SK-N-SH treated with all-trans-retinoic acid at 6 μM for 48 hours (cell line): ENCODE measurements at places on chromosomes 4 and X.

DNA sequence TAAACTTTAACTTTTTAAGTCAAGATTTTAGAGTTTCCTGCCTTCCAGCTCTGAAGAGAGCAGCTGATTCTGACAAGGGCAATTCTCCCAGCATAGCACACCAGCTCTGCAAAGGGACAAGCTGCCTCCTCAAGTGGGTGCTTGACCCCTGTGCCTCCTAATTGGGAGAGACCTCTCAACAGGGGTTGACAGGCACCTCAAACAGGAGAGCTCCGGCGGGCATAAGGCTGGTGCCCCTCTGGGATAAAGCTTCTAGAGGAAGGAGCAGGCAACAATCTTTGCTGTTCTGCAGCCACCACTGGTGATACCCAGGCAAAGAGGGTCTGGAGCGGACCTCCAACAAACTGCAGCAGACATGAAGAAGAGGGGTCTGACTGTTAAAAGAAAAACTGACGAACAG lies 872.9 kb upstream of the PCDH10 start:
- ATAC-seq: no peak

DNA sequence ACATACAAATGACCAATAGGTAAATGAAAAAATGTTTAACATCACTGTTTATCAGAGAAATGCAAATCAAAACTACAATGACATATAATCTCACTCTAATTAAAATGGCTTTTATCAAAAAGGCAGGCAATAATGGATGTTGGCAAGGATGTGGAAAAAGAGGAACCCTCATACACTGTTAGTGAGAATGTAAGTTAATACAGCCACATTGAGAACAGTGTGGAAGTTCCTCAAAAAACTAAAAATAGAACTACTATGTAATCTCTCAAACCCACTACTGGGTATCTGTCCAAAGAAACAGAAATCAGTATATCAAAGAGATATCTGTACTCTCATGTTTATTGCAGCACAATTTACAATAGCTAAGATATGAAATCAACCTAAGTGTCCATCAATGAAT lies 165.9 kb upstream of the HHIP start:
- no peak for ATAC-seq

DNA sequence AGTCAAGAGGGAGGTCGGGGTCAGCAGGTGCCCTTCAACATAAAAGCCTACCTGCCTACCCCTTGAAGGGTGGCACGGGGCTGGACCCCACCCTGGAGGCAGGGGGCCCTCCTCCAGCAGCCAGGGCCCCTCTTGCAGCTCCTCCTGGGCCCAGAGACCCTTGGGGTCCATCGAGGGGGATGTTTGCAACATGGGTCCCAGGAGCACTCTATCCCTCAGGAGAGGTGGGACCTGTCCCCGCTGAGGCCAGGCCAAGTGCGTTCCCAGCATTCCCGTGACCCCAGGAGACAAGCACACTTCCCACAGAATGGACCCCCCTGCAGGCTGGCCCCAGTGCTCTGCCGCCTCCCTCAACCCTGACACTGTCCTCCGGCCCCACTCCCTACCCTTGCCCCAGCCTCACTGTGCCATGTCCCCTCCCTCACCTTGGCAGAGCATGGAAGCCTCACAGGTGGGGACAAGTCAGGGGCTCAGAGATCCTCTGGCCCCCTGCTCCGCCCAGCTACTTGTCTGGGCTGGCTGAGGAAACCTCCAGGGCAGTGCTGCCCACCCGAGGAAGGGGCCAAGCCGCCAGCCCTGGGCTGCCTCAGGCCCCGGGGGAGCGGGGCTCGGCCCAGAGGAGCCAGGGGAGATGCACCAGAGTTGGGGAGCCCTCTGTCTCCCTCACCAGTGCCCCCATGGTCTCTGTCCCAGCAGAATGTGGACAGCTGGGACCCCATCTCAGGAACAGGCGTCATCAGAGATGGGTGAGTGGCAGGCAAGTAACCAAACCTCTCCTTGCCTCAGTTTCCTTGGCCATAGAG lies 2.2 kb downstream of the MXD4 start:
- ATAC-seq: no peak

GRCh38 chrX:7432901-7433300 lies 284.9 kb upstream of the PUDP start:
- no peak for ATAC-seq

DNA sequence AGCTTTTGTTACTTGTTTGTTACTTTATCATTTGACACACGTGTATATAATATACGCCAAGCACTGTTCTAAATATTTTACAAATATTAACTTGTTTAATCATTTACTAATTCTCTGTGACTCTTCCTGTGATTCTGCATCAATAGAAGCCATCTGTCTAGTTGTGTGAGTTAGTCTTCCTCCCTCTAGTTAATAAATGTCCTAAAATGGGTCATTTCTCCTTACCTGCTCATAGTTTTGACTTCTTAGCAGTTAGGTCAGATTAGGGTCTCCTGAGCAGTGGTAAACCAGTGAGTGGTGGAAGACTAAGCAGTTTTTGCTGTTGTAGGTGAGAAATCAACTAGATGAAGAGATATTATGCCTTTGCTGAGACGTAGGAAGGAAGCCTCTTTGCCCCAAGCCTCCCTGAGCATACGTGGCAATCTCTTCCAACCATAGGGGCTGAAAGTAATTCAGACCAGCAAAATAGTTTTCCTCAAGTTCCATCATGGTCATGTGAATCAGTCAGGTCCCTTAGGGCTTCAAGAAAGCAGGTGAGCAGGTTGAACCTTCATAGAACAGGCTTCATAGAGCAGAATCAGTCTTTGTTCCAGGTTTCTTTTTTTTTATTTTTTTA lies 38.7 kb upstream of the THOC2 start:
- ATAC-seq: no peak

DNA sequence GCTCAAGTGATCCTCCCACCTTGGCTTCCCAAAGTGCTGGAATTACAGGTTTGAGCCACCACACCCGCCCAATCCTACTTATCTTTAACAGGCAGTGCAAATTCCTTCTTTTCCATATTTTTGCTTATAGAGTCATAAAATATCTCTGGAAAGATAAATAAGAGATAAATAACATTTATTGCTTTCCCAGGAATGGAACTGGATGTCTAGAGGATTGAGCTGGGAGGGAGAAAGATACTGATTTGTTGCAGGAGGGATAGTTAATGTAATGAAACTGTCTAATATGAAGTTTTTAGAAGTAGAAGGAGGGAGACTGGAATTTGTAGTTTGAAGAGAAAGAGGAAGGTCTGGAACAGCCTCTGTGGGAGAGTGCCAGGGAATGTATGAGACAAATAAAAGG lies 20.2 kb downstream of the ITGB1BP2 start:
- ATAC-seq: no peak

GRCh38 chrX:13147733-13148132 lies 103.3 kb upstream of the FAM9C start:
- ATAC-seq: no peak

- no peak for ATAC-seq
These were observed 137.8 kb upstream of the NUDT6 start for GRCh38 chr4:123060039-123060770.

GRCh38 chr4:56371426-56372220 lies 15.7 kb downstream of the AASDH start:
- no peak for ATAC-seq

DNA sequence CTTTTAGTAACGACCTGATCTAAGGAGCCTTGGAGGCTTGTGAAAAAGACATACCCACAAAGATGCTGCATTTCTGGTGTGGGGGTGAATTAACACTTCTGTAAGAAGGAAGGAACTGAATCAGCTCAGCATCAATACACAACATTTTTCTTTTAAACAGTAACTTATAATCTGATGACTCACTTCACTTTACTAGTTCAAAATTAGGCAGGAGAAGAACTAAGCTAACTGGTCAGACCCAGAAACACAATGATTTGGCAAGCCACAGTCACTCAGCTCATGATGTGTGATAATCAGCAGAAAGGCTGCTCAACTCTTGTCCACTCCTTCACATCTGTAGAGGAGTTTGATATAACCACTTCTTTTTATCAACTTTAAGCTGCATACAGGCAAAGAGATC lies 4.6 kb downstream of the MMAA start:
- no peak for ATAC-seq

DNA sequence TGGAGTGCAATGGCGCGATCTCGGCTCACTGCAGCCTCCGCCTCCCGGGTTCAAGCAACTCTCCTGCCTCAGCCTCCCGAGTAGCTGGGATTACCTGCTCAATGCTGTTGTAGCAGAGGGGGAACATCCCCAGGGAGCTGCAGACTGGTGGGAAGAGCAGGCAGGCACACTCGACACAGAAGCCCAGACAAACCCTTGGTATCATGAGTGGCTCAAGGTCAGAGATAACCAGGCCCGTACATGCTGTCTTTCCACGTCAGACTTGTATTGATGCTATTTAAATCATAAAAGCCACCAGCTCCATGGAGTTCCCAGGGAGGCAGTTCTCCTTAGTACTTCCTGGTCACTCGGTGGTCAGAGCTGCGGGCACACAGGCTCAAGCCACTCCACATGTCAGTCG lies 33.2 kb downstream of the TRIML2 start:
- no peak for ATAC-seq

DNA sequence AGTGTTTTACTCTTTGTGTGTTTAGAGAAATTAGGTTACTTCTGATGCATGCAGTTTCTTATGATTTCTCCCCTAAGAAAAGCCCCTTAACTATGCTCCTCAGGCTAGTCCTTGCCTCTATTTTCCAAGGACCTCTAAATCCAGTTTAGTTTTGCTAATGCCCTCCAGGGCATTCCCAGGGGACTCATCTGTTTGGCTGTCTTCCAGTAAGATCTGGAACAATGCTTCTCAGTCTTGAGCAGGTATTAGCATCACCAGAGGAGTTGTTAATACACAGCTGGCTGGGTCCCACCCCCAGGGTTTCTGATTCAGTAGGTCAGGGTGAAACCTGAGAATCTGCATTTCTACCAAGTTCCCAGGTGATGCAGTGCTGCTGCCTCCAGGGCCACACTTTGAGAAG lies 56.9 kb downstream of the OTC start:
- no peak for ATAC-seq

DNA sequence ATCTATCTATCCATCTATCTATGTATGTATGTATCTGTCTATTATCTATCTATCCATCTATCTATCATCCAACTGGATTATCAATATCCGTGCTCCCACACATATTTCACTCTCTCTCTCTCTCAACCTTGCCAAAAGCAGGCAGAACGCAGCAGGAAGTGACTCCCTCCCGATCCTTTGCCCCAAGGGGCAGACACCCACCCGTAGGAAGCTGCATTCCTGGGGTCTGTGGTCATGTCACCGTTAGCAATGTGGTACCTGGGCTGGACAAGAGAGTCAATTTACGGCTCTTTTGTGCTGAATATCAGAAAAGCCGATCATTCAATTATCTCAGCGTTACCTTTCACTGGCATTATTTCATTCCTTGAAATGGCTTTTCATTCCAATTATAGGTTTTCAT lies 119.6 kb upstream of the PPP2R3B start:
- no peak for ATAC-seq

- ATAC-seq: no peak
These were observed 137.5 kb downstream of the MAGEB17 start for GRCh38 chrX:16304751-16305150.

DNA sequence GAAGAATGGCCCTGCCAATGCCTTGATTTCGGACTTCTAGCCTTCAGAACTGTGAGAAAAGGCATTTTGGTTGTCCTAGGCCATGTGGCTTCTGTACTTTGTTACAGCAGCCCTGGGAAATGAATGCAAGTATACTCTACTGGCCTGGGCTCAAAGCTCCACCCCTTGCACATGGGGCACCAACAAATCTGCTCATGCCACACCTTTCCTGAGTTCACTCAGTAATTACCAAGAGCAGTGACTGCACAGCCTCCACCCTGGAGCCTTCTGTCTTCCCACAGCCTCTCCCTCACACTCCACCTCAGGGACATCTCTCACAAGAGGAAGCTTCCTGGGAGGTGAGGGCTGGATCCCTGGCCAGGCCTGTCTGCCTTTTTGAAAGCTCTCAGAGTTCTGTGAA lies 29.1 kb upstream of the GAB1 start:
- ATAC-seq: no peak

- ATAC-seq: no peak
These were observed 42.9 kb downstream of the FNIP2 start for GRCh38 chr4:158811704-158812103.

DNA sequence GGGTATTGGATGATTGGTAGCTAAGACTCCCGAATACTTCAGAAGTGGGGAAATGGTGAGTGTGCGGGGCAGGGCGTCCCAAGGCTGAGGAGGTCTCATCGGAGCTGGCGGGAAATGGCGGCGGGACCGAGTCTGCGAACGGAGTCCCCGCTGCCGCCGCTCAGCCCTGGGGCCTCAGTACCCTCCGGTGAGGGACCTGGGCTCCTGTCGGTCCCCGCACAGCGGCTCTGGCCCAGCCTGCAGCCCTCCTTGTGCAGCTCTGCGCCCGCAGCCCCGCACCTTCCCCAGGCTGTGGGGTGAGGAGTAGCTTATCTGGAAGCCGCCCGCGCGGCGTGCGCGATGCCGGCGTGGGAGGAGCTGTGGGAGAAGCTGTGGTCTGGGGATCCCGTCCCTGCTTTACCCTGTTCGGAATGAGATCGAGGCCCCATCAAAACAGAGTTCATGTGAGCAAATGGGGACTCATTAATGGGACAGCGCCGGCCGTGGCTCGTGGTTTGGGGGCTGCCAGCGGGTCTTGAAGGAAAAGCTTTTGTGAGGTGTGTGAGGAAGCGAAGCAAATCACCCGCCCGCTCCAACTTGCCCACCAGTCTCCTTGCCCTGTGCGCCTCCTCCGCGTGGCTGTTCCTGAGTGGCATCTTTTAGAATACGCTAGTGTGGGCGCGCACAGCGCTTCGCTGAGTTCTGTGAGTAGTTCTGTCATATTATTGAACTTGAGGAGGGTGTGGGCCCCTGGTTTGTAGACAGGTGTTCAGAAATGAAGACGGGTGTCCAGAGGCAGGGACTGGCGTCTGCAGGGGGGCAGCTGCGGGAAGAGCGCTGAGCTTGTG lies 531 bp downstream of the ZNF141 start:
- ATAC-seq: peak; percentile 73

- no peak for ATAC-seq
These were observed 1037.0 kb upstream of the SLIT2 start for GRCh38 chr4:19214591-19215186.

GRCh38 chrX:15952212-15952611 lies 97.6 kb upstream of the AP1S2 start:
- no peak for ATAC-seq

- no peak for ATAC-seq
These were observed 4.5 kb downstream of the DOK7 start for GRCh38 chr4:3467601-3468031.
